ENCODE measurements at places on chromosomes 4 and X.

DNA sequence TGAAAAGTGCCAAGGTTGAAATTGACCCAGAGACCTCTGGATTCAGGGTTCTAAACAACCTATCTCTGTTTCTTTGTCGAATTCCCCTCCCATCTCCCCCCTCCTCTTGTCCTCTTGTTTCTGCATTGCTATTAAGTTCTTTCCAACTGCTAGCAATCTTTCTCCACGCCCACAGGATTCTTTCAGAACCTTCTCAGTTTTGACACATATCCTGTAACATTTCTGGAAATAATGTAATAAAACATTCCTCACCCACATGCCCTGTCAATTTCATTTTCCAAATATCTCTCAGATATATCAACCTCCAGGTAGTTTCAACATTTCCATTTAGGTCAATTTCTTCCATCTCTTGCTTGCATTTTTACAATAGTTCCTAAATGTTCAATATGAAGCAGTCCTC is 1105.9 kb downstream of the ARAP2 start:
- no peak for DNase-seq

GRCh38 chr4:7383266-7383665 is 51.5 kb downstream of the PSAPL1 start:
- no peak for DNase-seq

GRCh38 chrX:103774070-103774642 is 2.5 kb upstream of the PLP1 start:
- peak; percentile 11 for DNase-seq

GRCh38 chrX:109268340-109268739 is 213.5 kb downstream of the GUCY2F start:
- DNase-seq = no peak

GRCh38 chrX:26146024-26146423 is 7.9 kb downstream of the MAGEB18 start:
- no peak for DNase-seq

DNA sequence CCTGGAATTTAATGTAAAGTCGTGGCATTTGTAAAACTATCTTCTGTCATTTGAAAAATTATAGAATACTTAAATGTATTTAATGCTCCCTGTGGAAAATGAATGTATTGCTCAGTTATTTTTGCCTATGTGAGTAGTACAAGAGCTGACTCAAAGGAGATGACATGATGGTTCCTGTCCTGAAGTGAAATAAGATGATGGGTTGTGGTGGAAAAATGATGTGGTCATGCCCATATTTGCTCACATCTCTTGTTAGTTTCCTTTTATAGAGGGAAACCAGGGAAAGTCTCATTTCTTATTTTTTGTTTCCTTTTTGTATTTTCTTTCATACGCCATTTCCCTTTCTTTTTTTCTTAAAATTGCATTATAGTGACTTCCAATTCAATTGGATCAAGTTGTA is 23.7 kb downstream of the PLS3 start:
- DNase-seq = no peak

GRCh38 chrX:105837232-105837631 is 14.9 kb downstream of the NRK start:
- DNase-seq = no peak

GRCh38 chr4:57194068-57194611 is 84.0 kb upstream of the IGFBP7 start:
- no peak for DNase-seq

GRCh38 chr4:2866891-2867290 is 23.2 kb downstream of the ADD1 start:
- no peak for DNase-seq

DNA sequence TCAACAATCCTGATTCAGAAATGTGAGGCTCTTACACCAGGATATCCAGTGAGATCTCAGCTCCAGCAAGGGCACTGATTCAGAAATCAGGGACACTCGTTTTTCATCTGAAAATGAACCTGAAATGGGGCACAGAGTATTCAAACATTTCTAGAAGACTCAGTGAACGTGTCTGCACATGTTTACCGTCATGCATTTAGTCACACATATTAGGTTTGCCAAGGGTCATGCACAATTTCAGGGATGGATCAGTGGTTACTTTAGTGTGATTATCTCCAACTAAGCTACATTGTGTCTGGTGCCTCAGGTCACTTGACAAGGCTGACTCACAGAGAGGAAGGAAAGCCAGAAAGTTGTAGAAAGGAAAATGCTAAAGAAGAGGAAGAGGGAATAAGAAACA is 33.6 kb upstream of the SPANXN2 start:
- no peak for DNase-seq

- no peak for DNase-seq
Measured at GRCh38 chrX:17833954-17834353, 27.1 kb downstream of the RAI2 start.

- no peak for DNase-seq
Measured at GRCh38 chrX:43720082-43720481, 64.0 kb downstream of the MAOA start.

DNA sequence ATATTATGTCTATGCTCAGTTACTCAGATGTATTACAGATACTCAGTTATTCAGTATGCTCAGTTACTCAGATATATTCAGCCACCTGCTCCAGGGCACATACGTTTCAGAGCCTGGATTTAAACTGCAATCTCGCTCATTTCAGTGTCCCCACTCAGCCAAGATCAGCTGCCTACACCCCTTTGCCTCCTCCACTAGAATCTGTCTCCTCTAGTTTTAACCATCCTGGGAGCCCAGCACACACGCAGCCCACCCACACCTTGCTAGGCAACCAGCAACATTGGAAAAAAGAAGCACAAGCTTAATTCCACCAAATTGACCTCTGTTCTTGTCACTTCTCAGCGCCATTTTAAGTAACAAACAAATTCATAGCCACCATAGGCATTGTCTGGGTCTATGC is 246.2 kb downstream of the QDPR start:
- no peak for DNase-seq

DNA sequence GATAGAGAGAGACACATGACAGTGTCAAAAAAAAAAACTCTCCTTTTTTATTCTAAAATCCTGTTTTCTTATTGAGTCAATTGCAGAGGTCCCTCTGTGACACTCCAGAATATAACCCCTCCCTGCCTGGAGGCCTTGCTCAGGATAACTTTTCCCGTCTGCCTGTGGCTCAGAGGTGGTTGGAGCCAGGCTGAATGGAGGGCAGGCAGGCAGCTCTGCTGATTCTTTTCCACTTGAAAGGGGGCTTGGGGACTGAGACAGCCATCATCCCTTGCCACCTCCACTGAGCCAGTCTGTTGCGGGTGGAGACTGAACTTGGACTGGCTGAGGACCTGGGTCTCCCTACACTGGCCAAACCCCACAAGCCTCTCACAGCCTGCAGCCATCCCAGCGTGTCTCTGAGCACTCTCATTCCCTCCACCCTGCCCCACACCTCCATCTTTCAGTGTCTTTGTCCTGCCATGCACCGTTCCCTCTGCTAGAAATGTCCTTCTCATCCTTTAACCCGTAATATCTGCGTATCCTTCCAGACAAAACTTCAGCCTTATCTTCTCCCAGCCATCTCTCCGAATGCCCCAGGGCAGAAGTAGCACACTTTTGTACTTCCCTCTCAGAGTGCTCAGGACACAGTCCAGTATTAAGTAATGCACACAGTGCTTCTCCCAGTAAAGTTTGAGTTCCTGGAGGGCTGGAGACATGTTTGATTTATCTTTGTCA is 139.9 kb downstream of the CHIC2 start:
- no peak for DNase-seq
